Activated naive CD8-positive, alpha-beta T cell treated with anti-CD3 and anti-CD28 coated beads, Interleukin-2, amount 50 U/mL, for 24 hours (primary cell): ENCODE measurements at places on chromosomes 2 and 18.
A peak's percentile ranks its signal among the peaks of the same experiment; 100 is the strongest.

GRCh38 chr2:9631878-9632700 lies 1.3 kb upstream of the YWHAQ start:
- peaks cover 35% of the 10 kb centered on the region for H3K36me3 ChIP-seq
- no peak for DNase-seq
- H3K27me3 ChIP-seq = peaks cover 3% of the 10 kb centered on the region
- H3K4me3 ChIP-seq = peak overlapping the region; percentile 97

DNA sequence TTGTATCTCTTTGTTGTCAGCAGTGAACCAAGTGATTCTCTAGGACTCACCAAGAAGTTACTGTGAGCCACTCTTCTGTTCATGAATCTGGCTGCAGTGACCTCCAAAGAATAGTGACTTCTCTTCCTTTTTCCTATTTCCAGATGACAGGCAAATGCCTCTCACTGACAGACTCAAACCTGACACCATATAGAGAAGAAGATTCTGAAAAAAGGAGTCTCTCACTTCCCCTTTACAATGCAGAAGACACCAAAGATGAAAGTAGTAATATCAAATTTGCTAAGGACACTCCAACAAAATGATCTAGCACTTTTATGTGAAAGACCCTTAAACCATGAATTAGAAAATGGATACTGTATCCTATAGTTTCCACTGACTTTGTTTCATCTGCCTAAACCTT lies 44.4 kb upstream of the SETBP1 start:
- H3K4me1 ChIP-seq = peaks cover 9% of the 10 kb centered on the region
- no peak overlapping the region for H3K27ac ChIP-seq
- H3K4me3 ChIP-seq = no peak overlapping the region
- H3K27me3 ChIP-seq = peaks cover 2% of the 10 kb centered on the region
- no peaks in the 10 kb centered on the region for H3K36me3 ChIP-seq

- no peak overlapping the region for H3K27ac ChIP-seq
- no peaks in the 10 kb centered on the region for H3K27me3 ChIP-seq
- no peak overlapping the region for H3K4me3 ChIP-seq
- no peaks in the 10 kb centered on the region for H3K36me3 ChIP-seq
- DNase-seq = no peak
Observed at GRCh38 chr2:120820263-120820952, 84.7 kb downstream of the GLI2 start.

- no peaks in the 10 kb centered on the region for H3K36me3 ChIP-seq
- no peak for DNase-seq
- no peak overlapping the region for H3K4me3 ChIP-seq
- no peaks in the 10 kb centered on the region for H3K4me1 ChIP-seq
Observed at GRCh38 chr18:56448751-56449150, 189.6 kb downstream of the TXNL1 start.

- no peak overlapping the region for H3K4me3 ChIP-seq
- no peaks in the 10 kb centered on the region for H3K27me3 ChIP-seq
- peaks cover 10% of the 10 kb centered on the region for H3K36me3 ChIP-seq
Observed at GRCh38 chr2:222909286-222909685, 48.5 kb downstream of the ACSL3 start.

- H3K36me3 ChIP-seq = no peaks in the 10 kb centered on the region
- no peak for DNase-seq
- H3K4me3 ChIP-seq = no peak overlapping the region
Observed at GRCh38 chr2:136990316-136990715, 225.0 kb downstream of the THSD7B start.
